ENCODE measurements at places on chromosomes 3 and 15. TPM values are rescaled to one million over a fixed set of nuclear protein-coding genes. Genes with fewer than 3 reads are reported as not detected.

The CCR9 gene
- not detected for total RNA-seq

- H3K36me3 ChIP-seq = no peaks in the 10 kb centered on the region
- no peak overlapping the region for H3K27ac ChIP-seq
- H3K4me3 ChIP-seq = no peak overlapping the region
- peaks cover 14% of the 10 kb centered on the region for H3K4me1 ChIP-seq
Observed at GRCh38 chr15:52221730-52222129, 30.5 kb upstream of the GNB5 start.

DNA sequence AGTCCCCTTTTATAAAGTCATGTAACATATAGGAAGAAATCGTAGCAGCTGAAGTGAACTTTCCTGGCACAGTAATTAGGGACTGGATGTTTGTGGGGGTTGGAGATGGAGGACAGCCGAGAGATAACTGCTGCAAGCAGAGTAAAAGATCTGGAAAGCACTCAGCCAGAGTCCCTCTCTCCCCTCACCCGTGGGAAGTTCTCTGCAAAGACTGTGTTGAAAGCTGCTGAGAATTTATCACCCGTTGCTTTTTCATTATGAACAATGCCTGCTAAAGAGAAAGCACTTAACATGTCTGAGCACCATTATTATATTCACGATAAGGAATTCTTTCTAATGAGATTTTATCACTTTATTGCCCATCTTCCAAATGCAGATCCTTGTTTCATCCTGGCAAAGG, 248.8 kb downstream of the SHOX2 start:
- 0 out of 2 replicates have a peak, but pooled peaks cover 5% of the 10 kb centered on the region for H3K36me3 ChIP-seq
- DNase-seq = no peak
- H3K4me1 ChIP-seq = peaks cover 21% of the 10 kb centered on the region
- H3K4me3 ChIP-seq = no peak overlapping the region

- no peak for DNase-seq
- no peak overlapping the region for H3K4me3 ChIP-seq
Observed at GRCh38 chr3:160735826-160736225, 20.2 kb upstream of the PPM1L start.

DNA sequence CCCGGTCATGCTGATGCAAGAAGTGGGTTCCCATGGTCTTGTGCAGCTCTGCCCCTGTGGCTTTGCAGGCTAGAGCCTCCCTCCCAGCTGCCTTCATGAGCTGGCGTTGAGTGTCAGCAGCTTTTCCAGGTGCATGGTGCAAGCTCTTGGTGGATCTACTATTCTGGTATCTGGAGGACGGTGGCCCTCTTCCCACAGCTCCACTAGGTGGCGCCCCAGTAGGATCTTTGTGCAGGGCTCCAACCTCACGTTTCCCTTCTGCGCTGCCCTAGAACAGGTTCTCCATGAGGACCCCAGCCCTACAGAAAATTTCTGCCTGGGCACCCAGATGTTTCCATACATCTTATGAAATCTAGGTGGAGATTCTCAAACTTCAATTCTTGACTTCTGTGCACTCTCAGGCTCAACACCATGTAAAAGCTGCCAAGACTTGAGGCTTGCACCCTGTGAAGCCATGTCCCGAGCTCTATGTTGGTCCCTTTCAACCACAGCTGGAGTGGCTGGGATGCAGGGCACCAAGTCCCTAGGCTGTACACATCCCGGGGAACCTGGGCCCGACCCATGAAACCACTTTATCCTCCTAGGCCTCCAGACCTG, 238.4 kb upstream of the MDFIC2 start:
- no peaks in the 10 kb centered on the region for H3K4me1 ChIP-seq
- no peaks in the 10 kb centered on the region for H3K36me3 ChIP-seq
- H3K4me3 ChIP-seq = no peak overlapping the region
- peaks cover 11% of the 10 kb centered on the region for H3K27me3 ChIP-seq
- no peak overlapping the region for H3K27ac ChIP-seq
- peak; percentile 27 for DNase-seq

DNA sequence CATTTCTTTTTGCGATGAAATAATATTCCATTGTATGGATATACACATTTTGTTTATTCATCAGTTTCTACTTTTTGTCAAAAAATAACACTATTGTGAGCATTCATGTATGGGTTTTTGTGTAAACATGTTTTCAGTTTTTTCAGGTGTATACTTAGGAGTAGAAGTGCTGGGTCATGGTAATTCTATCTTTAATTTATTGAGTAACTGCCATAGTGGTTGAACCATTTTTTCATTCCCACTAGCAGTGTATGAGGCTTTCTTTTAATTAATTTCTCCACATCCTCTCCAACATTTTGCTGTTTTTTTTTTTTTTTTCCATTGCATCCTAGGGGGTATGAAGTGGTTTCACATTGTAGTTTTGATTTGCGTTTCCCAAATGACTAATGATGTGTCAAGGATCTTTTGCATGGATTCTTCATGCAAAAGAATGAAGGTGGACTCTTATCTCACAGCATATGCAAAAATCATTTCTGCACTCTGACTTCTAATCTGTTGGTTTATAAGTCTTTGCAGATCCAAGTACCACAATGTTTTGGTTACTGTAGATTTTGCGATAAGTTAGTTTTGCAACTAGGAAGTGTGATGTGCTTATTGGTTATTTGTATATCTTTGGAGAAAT, 12.6 kb downstream of the ATP2C1 start:
- peak overlapping the region; percentile 82 for H3K27ac ChIP-seq
- peak; percentile 54 for DNase-seq
- H3K4me3 ChIP-seq = peak overlapping the region; percentile 41
- peaks cover 66% of the 10 kb centered on the region for H3K4me1 ChIP-seq
- H3K36me3 ChIP-seq = peaks cover 3% of the 10 kb centered on the region

The DUOX2 gene
- total RNA-seq = not detected

The ITIH3 gene
- total RNA-seq = 0.59 TPM

The GOLGA8S gene
- total RNA-seq = 0.06 TPM

The GNB4 gene
- 47.4 TPM for total RNA-seq

DNA sequence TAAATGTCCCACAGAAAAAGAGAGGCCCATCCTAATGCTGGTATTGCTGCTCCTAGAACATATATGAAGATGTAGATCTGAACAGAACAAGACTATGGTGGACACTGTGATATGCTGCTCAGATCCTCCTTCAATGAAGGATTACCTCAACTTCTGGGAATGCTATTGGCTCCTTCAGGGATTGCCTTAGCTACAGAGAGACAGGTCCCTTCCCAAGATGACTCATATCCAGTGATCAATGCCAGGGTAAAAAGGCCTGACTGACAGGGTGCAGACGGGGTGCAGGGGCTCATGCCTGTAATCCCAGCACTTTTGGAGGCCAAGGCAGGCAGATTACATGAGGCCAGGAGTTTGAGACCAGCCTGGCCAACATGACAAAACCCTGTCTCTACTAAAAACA, 20.5 kb upstream of the STAG1 start:
- H3K36me3 ChIP-seq = no peaks in the 10 kb centered on the region
- no peak overlapping the region for H3K4me3 ChIP-seq
- H3K27ac ChIP-seq = no peak overlapping the region
- DNase-seq = peak; percentile 20
- H3K4me1 ChIP-seq = peaks cover 10% of the 10 kb centered on the region

The SLC51B gene
- not detected for total RNA-seq

The SNAP23 gene
- total RNA-seq = 58.1 TPM

The GATM gene
- total RNA-seq = 0.23 TPM

The PLCH1 gene
- not detected for total RNA-seq

The FEZF2 gene
- not detected for total RNA-seq

The CFAP100 gene
- total RNA-seq = not detected

- H3K36me3 ChIP-seq = 0 out of 2 replicates have a peak, but pooled peaks cover 6% of the 10 kb centered on the region
- H3K27ac ChIP-seq = no peak overlapping the region
- H3K4me3 ChIP-seq = no peak overlapping the region
- H3K27me3 ChIP-seq = no peaks in the 10 kb centered on the region
- peaks cover 39% of the 10 kb centered on the region for H3K4me1 ChIP-seq
Observed at GRCh38 chr3:123070510-123070909, 3.7 kb downstream of the PDIA5 start.

- H3K4me1 ChIP-seq = peaks cover 27% of the 10 kb centered on the region
- H3K4me3 ChIP-seq = no peak overlapping the region
- no peaks in the 10 kb centered on the region for H3K27me3 ChIP-seq
- H3K36me3 ChIP-seq = peaks cover 29% of the 10 kb centered on the region
- H3K27ac ChIP-seq = no peak overlapping the region
- no peak for DNase-seq
Observed at GRCh38 chr15:72044956-72045355, 73.0 kb downstream of the MYO9A start.

DNA sequence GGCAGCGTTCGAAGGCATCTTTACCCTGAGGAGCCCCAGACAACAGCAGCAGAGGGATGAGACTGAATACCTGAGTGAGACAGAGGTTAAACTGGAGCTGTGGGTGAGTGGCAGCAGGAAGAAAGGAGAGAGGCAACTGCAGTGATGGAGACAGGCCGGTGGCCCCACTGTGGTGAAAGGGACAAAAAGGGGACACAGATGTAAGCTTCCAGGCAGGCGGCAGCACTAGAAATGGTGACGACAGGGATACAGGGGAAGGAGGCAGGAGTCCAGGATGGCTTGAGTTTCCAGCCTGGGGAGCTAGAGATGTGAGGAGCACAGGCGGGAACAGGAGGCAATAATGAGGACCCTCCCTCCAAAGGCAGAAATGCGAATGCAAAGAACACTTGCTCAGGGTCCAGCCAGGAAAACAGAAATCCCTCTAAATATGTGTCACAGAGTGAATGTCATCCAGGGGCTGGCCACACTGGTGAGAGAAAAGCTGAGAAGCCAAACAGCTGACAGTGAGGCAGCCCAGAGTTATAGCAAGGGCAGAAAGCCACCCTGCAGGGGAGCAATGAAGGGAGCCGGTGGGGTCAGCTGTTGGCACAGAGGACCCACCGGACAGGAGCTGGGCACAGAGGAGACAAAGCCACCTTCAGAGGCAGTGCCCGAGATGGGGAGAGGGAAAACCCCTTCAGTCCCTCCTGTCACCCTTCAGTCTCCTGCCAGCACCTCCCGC, 70.1 kb downstream of the TBC1D2B start:
- H3K4me1 ChIP-seq = peaks cover 47% of the 10 kb centered on the region
- peak overlapping the region; percentile 30 for H3K27ac ChIP-seq
- no peak for DNase-seq
- peaks cover 15% of the 10 kb centered on the region for H3K36me3 ChIP-seq
- no peaks in the 10 kb centered on the region for H3K27me3 ChIP-seq
